ENCODE measurements at places on chromosomes 7 and 10.

- no peak for DNase-seq
These were observed 998.3 kb downstream of the GATA3 start for GRCh38 chr10:9052767-9053166.

DNA sequence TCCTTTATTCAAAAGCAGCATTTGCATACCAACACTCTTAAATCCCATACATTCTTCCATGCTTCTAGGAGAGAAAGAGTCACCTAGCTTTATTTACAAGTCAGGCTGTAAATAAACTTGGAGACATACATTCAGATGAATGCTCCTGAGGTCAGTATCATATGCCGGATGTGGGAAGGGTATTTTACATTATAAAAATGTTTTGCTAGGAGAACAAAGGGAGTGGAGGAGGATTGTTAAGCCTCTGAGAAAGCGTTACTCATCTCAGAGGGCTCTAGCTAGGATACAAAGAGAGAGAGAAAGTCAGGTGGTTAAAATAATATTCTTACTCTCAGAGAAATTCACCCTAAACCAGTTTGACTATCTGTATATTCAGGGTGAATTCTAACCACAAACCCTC, 300.9 kb upstream of the NPSR1 start:
- DNase-seq = no peak

DNA sequence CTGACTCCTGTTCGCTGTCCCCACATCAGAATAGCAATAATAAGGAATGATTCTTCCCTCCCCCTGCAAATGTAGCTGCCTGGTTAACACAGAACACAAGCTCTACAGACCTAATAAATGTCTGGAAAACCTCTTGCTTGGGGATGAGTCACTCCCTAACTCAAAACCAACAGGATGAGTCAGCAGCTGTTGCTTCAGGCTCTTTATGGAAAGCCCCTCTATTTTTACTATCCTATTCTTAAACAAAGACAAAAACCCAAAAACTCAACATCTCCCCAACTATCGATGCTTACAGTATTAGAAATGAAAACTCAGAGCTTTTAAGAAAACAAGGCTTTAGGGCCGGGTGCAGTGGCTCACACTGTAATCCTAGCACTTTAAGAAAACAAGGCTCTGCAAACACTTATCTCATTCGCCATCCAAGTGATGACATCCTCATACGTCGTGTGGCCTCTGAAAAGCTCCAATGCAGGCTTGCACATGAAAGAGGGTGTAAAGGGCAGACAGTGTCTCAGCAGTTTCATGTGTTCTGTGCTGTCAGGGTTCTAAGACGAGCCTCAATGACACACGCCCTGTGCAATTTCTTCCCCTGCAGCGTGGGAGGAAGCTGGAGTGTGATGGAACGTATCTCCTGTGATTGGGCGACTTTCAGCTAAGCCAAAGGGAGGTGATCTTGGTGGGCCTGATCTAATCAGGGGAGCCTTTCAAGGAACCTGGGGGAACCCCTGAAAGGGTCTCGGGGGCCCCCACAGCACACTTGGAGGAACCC, 70.1 kb downstream of the AMZ1 start:
- no peak for DNase-seq

DNA sequence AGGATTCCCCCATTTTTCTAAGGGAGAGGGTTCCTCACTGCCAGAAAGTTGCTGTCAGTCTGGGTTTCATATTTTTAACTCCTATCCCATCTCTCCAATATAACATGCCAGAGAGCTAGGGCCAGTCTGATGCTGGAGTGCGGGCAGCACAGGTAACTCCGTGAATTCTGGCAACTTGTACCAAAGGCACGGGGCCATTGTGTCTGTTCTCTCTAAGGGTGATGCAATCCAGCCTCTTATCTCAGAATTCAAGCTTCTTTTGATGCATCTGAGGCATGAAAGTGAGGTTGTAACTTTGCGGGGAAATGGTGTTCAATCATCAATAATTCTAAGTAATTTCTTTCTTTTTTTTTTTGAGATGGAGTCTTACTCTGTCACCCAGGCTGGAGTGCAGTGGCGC, 1074.4 kb downstream of the TYW1 start:
- no peak for DNase-seq

DNA sequence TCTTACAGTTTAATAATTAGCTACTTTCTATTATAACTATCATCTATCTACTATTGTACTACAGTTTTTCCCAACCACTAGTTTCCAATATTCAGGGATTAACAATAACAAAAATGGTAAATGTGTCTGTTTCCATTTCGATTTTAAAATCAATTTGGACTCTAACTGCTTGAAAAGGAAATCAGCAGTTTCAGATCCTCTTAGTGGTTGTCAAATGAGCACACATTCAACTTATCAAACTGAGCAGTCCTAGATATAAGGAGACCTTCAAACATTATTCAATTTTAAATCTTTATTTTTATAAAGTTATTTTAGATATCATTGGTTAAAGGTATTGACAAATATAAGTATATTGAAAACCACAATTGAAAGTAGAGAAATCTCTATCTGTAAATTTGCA, 46.8 kb upstream of the CD36 start:
- DNase-seq = no peak

- DNase-seq = no peak
These were observed 198.1 kb upstream of the HABP2 start for GRCh38 chr10:113354711-113355110.

DNA sequence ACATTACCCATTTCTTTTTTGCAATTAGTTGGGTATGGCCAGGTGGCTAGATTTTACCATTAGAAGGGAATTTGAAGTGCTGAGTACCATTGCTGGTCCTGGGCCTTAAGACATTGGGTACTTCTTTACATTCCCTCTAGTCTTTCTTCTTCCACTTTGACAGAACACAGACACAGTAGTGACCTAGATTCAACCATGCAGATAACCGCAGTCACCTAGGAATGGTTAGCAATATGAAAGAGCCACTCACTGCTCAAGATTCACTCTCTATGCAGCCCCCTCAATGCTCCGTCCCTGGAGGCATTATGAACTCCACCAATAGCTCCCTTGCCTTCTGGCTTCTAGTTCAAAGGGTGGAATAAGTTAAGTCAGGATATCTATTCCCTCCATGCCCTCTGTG, 16.2 kb upstream of the PON1 start:
- DNase-seq = no peak

- DNase-seq = no peak
These were observed 15.2 kb downstream of the MDH2 start for GRCh38 chr7:76063114-76063513.

GRCh38 chr10:26432938-26433337, 5.2 kb upstream of the APBB1IP start:
- DNase-seq = no peak

GRCh38 chr10:11719496-11720259, 22.5 kb upstream of the ECHDC3 start:
- DNase-seq = no peak

- no peak for DNase-seq
These were observed 8.8 kb upstream of the ZNF503 start for GRCh38 chr10:75410132-75411005.

- DNase-seq = no peak
These were observed 49.7 kb downstream of the CPEB3 start for GRCh38 chr10:92241158-92241500.

GRCh38 chr10:79140085-79140793, 71.5 kb downstream of the ZMIZ1 start:
- no peak for DNase-seq

GRCh38 chr10:17510242-17510908, 56.0 kb upstream of the ST8SIA6 start:
- no peak for DNase-seq

All from GM12891 (cell line).